ENCODE measurements at places on chromosomes 3 and 15.

GRCh38 chr3:159866201-159866746 lies 122.4 kb upstream of the IL12A start:
- DNase-seq = no peak

- DNase-seq = no peak
These were observed 270.7 kb downstream of the GBE1 start for GRCh38 chr3:81490541-81491288.

DNA sequence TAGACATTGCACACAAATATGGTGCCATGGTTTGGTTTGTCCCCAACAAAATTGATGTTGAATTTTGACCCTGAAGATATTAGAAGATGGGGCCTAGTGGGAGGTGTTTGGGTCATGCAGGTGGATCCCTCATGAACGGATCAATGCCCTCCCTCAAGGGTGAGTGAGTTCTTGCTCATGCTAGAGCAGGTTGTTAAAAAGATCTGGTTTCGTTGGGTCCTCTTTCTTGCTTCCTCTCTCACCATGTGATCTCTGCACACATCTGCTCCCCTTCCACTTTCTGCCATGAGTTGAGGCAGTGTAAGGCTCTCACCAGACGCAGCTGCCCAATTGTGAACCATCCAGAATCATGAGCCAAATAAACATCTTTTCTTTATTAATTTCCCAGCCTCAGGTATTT lies 87.8 kb upstream of the MDFIC2 start:
- no peak for DNase-seq

DNA sequence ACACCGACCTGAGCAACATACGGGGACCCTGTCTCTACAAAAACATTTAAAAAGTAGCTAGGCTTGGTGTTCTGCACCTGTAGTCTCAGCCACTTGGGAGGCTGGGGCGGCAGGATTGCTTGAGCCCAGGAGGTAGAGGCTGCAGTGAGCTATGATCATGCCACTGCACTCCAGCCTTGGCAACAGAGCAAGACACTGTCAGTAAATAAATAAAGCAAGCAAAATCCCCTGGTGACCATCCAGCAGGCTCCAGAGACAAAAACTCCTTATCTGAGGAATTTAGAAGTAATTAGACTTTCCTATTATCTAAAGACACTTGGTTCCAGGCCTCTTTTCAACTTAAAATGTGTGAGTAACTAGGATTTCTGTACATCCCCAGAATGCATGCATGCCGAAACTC lies 29.5 kb upstream of the ZNF774 start:
- no peak for DNase-seq

GRCh38 chr3:126337980-126338651 lies 19.1 kb downstream of the KLF15 start:
- no peak for DNase-seq

DNA sequence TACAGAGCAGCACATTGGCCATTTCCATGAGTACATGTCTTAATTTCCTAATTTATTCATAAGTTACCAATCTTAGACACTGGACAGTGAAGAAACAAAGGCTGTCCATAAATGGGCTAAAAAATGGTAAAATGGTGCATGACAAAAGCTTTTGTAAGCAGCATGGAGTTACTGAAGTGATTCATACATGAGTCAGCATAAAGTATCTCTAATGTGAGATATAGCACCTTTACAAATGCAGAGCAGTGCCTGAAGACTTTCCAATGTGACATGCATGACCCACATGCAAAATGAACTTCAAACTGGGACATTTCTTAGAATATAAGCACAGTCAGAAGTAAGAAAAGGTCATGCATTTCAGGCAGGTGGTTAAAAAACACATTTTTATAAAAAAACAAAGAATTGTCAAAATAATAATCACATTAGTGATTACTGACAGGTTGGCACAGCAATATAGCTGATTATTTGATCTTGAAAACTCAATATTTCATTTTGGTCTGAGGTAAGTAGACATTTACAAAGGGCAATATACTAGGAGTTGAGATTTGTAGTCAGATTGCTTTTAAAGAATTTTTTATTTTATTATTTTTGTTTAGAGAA lies 299.3 kb downstream of the PLCL2 start:
- DNase-seq = no peak

DNA sequence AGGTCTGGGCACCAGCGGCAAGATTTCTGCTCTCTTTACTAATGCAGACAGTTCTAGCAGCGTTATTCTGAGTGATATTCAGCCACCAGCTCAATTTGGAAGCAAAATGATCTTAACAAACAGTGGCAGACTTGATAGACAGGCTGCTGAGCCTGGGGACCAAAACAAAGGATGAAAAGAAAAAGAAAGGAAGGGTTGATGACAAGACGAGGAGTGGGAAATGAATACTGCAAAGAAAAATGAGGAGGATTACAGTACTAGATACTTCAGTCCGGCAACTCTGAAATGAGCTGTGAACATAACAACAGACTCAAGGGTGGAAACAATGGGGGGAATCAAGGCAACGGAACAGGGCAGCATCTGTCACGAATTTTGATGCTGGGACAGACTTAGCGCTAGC lies 28.8 kb downstream of the FHIT start:
- DNase-seq = no peak

- DNase-seq = no peak
These were observed 395.3 kb downstream of the IL5RA start for GRCh38 chr3:2714834-2715233.

DNA sequence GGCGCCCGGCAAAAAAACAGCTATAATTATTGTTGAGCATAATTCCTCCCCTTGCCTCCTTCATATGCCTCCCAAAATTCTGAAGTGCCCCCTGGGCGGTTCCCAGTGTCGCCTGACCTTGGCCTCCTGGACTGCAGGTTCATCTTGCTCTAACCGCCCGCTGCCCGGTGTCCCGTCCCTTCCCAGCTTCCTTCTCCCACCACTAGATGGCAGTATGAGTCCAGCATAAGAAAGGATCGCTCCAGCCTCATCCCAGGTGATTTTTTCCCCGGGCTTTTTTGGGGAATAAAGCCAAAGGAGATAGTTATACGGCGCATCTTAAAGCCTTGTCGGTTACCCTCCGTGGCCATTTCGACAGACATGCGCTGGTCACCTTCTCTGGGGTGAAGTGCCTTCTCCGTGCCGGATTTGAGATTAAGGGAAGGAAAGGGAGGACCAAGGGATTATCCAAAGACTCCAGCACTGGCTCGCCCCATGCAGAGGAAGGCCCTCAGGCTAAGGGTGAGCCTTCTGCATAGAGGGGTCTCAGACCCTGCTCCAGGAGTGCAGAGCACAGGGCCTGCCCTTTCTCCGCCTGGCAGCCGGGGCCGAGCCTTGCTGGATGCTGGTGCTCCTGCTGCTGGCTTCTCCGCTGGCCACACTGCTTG lies 45.8 kb upstream of the TRA2B start:
- no peak for DNase-seq

GRCh38 chr15:89799011-89799911 lies 15.4 kb downstream of the ANPEP start:
- DNase-seq = no peak

DNA sequence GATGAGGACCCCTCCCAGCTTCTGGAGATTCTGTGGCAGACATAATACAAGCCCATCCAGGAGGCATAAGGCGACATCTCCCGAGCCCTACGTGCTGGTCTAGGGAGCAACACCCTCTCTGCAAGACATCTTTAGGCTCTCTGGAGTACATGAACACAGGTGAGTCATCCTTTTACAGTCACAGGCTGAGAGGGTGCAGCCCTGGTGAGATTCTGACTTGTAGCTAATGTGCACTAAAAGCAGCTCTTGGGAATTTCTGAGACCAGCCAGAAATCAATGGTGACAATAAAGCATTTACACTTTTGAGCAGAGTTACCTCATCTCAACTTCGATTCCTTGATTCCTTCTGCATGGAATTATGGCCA lies 131.1 kb downstream of the XXYLT1 start:
- no peak for DNase-seq

- DNase-seq = no peak
These were observed 5.8 kb downstream of the HYAL2 start for GRCh38 chr3:50316657-50317242.

DNA sequence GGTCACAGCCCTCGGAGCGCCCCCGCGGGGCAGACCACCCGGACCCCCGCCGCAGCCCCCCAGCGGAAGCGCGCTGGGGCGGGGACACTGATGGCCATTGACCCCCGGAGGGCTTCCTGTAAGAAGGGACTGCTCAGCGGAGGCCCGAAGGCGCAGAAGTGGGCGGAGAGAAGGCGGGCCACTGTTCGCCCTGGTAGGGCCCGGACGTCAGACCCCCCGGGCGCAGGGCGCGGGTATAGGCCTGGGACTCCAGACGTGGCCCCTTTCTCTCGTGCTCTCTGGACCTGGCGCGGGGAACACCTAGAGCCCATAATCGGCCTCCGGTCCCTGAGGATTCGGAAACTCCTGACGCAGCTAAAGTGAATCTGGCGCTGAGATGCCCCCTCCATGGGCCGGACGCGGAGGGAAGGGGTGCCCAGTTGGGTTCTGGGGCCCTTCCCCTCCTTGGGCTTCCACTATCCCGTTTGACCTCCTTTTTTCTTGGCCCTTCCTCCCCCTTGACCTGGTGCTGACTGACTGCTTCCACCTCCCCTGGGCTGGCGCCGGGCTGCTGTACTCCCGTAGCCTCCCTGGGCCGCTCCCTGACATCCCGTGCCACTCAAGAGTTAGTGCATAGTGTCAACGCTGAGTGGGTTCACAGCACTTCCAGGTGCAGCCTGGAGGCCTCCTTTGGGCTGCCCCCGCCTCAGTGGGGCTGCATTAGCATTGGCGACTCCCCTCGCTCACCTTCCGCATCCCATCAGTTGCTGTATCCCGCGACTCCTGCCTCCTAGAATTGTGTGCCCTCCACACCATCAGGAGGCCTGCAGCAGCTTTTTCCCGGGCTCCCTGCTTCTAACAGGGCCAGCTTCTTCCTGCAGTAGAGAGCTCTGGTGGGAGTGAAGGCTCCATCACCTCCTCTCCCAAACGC lies 694 bp downstream of the ABTB1 start:
- DNase-seq = no peak

- DNase-seq = no peak
These were observed 124.8 kb downstream of the EEFSEC start for GRCh38 chr3:128278130-128278529.

DNA sequence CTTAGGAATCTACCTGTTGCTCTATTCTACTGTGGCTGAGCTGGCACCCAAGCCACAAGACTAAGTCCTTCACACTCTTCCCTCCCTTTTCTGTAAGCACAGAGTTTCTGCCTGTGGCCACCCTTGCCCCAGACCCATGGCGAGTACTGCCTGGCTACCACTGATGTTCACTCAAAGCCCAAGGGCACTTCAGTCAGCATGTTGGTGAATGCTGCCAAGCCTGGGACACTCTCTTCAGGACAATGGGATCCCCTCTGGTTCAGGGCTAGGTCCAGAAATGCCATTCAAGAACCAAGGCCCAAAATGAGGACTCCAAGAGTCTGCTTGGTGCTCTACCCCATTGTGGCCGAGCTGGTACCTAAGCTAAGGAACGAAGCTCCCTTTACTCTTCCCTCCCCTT lies 184.2 kb downstream of the FGF12 start:
- DNase-seq = no peak

GRCh38 chr3:172273378-172273777 lies 174.9 kb downstream of the GHSR start:
- DNase-seq = no peak

DNA sequence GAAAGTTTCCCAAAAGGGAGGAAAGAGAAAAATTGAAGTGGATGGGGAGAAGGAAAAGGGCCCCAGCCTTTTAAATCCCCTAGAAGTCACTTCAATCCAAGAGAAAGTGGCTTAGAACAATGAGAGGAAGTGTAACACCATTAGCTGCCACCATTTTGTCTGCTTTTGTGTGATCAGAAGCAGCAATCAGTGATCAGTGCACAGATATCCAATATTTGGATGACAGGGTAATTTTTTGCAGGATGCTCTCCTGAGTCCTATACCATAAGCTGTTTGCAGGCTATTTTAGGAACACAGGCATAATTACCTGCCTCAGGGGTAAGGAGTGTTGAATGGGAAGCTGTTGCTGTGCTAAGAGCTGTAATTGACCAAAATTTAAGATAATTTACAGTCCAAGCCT lies 31.4 kb downstream of the SLC35A5 start:
- DNase-seq = no peak

DNA sequence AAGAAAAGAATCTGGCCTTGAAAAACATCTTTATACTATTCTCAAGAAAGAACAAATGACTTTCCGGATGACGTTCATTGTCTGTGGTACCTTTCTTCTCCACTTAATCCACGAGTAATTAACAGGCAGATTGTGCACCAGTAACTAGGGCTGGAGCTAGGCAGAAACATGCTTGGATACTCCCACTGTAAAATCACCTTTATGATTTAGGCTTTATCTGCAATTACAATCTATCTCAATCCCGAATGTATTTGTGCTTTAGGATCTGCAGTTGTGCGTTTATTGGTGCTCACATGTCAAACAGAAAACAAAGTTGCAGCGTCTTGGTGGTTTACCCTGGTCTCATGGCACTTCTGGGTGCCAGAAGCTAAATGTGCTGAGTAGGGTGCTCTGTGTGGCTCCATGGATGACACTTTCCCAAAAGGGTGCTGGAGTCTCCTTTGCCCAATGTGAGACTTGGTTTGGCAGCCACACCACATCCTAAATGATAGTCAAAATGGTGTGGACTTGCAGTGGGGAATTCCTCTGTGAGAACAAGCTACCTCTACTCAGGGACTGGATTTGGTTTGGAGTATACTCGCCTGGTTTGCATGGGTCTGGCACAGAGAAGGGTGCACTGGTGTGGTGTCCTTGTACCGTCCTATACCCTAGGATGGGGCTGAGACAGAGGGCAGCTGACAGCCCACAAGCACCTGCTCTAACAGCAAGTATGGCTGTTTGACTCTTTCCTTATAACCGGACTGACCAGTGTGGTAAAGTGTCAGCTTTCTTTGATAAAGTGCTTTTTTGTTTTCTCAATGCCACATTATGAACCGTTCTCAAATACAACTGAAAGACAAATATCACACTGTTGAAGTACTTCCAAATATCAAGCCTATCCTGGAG lies 7.7 kb downstream of the SERP1 start:
- DNase-seq = no peak

DNA sequence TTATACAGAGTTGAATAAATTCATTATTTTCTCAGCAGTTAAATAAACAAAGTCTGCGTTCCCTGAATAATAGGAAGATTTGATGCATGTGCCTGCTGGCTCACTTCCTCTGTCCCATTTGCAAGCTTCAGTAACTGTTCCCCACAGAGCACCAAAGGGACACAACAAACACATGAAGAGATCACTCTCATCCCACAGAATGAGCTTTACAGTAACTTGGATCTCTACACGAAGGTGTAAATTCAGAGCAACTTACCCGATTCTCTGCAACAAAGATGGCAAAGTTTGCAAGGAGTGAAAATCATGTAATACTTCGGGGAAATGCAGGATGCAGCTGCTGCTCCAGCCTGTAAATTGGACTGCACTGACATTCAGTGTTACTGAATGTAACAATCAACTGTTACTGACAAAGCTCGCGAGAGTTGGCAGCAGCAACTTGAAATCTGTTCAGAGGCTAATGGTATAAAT lies at the start of gene BCHE:
BCHE (minus strand) TSS at position 366 of the 468 bp plus-strand sequence. CDS start 6,390 bp downstream, outside the sequence.
- no peak for DNase-seq
